ENCODE measurements at places on chromosomes 1 and 21.
A peak's percentile ranks its signal among the peaks of the same experiment; 100 is the strongest.

DNA sequence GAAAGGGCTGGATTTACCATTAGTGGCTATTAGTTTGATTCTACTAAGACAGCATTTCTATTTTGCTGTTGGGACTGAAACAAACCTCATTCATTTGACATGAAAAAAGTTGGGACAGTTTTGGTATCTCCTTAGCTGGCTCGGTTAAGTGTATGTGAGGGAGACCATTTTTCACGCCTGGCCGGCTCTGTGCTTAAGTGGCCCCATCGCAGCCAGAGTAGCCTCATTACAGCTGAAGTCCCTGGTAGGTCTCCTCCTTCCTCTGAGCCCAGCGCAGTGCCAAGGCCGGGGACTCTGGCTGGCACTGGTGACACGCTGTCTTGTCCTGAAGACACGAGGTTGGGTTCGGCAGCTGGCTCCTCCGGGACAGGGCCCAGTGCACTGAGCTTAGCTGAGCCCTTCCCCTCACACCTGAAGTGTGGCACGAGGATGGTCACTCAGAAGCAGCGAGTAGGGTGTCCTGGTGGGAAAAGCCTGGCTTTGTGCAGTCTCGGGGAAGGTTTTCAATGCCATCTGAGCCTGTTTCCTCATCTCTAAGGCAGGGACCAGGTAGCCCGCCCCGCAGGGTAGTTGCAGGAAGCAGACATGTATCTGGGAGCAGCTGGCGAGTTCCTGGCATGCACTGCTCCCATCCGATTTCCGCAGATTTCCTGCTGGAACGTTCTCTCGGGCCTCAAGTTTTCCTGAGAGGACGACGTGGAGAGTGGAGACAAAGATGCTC lies 196.5 kb downstream of the DYRK1A start:
- DNase-seq = no peak

DNA sequence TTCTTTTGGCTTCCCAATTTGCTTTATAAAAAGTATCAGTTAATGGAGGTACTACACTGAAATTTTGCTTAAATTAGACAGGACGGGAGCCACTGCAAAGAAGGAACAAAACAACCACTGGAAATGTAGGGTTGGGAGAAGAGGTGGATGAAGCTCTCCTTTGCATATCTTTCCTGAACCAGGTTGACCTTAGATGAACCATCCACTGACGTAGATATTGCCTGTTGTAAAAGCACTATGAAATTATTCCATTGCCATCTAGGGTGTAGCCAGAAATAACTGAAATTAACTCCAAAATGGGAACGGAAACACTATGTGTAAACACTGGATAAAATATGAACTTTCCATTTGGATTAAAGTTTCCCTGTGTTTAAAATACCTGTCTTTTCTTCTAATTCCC lies 1.2 kb upstream of the ABL2 start:
- no peak for DNase-seq

DNA sequence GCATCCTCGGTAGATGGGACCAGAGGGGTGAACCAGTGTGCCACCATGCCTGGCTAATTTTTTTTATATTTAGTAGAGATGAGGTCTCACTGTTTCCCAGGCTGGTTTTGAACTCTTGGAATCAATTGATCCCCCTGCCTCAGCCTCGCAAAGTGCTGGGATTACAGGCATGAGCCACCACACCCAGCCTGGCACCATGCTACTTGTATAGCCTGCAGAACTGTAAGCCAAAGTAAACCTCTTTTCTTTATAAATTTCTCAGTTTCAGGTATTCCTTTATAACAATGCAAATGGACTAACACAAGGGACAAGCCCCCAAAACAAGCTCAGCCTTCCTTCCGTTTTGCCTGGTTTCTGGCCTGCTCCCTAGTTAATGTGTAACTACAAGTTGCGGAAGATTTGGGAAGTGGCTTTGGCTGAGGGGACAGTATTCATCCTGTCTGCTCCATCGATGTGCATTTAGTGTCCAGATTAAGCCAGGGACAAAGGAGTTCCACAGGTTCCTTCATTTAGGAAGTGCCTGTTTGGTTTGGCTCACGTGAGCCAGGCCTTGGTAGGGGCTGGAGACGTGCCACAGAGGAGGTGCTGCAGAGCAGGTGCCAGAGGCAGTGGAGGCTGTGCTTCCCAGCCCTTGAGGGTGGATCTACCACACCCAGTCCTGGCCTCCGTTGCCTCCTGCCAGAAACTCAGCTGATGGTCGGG lies 4.4 kb downstream of the AVPR1B start:
- DNase-seq = no peak

DNA sequence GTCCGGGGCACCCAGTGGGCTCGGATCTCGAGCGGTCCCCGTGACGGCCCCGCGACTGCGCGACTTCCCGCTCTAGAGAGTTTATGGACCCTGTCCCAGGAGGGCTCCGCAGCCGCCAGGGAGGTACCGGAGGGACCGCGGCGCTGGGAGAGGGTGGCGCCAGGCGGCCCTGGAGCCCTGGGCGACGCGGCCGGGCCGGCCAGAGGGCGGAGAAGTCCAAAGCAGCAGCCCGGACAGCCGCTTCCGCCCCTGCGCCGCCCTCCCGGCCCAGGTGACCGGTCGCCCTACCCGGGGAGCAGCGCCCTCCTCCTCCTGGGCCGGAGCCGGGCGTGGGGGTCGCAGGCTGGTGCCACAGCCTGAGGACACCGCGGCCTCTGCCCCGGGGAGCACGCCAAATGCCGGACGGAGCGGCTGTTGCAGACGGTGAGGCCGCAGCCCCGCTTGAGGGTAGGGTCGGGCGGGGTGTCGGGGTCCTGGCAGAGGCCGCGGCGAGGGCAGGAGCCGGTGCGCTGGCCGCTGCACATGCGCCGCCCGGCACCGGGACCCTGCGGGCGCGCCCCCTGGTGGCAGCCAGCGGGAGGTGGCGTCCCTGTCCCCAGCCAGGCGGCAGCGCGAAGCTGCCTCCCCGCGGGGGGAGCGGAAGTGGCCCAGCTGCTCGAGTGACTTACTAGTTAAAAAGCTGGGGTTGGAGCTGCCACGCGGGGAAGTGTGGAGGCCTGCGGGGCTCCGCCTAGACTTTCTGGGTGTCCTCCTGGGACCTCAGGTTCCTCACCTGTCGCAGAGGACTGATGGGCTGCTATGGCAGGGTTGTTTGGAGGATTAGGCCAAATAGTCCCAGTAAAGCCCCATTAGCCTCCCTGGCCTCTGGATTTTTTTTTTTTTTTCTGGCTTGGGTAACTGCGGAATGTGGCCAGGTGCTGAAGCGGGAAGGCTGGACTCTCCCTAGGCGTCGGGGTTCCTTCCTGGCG lies 20.9 kb upstream of the ZNF678 start:
- peak; percentile 56 for DNase-seq

DNA sequence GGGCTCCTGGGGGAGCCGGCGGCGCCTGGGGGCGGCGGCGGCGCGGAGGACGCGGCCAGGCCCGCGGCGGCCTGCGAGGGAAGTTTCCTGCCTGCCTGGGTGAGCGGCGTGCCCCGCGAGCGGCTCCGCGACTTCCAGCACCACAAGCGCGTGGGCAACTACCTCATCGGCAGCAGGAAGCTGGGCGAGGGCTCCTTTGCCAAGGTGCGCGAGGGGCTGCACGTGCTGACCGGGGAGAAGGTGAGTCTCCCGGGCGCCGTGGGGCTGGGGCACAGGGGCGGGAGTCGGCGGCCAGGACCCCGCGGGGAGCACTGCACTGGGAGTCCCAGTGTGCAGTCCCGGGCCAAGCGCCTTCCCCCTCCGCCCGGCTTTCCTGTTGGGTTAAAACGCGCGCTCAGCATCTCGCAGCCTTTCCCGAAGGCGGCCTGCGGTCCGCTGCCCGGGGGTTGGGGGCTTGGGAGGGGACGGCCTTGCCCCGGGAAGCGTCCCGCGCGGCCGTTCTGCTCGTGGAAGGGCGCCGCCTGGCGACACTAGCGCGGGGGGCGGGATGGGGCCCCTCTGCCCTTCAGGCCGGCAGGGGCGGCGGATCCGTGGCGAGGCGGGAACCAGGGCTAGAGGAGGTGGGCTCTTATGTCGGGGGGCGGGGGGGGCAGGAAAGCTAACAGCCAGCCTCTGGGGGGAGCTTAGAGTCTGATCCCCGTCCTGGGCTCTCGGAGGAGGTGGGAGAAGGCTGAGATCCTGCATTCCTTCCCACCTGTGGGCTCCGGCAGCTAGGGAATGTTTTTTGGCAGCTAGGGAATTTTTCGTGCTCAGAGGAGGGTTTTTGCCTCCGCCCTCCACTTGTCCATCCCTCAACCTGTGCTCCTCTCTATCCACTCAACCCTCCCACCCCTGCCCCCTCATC lies 1.1 kb downstream of the HUNK start:
- peak; percentile 89 for DNase-seq

DNA sequence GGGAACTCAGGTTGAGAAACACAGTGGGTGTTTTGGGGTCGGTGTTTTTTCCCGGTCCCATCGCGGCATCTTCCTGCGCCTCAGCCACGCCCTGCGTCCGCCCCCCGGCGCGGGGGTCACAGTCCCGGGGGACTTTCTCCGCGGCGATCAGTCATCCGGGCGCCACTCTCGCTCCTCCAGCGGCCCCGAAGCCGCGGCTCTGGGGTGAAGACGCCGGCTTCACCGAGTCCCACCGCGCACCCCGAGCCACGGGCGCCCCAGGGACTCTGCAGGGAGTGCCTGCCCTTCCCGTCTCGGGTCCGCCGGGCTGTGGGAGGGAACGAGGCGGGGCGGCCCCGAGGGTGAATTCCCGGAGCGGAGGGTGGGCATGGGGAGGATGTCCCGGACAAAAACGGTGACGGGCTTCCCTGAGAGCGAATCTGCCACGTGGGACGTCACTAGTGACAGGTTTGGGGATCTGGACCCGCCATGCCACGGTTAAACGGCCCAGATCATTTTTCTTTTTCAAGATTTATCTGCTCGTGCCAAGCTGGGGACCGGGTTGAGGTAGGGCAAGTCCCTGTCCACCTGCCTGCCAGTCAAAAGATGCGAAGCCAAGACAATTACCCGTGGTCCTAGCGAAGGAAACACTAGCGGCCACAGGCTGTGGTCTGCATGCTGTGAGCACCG lies 717 bp upstream of the BATF3 start:
- DNase-seq = peak; percentile 55
